ENCODE measurements at places on chromosomes 5 and 9.

- no peak overlapping the region for H3K4me3 ChIP-seq
- DNase-seq = no peak
Observed at GRCh38 chr9:82616545-82616944, 446.4 kb downstream of the RASEF start.

DNA sequence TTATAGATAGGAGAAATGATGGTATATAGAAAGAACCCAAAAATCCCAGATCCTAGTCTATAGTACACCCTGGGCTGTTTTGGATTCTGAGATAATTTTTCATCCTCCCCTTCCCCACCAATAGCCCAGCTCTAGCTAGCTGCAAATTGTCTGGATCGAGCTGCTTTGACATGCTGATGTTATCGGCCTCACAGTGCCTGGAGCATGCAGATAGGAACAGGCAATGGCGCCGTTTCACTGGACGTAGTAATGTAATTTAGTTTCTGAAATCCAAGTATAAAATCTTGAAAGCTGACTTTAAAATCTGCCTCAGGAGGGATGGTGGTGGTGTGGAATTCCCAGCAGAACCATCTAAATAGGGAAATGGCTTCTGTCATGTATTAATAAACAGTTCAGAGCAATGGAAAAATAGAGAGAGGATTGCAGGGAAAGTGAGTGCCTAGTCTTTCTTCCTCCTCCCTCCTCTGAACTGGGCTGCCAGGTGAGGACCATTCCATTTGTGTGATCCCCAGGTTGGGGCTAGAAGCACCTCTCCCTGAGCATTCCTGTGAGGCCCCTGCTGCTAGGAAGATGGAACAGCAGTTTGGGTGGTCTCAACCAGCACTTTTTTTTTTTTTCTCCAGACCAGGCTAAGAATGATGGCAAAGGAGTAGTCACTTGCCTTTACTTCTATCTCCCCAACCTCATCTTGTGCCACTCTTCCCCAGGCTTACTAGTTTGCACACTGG is 31.9 kb downstream of the FAM219A start:
- no peak overlapping the region for H3K27ac ChIP-seq
- DNase-seq = no peak
- no peaks in the 10 kb centered on the region for H3K4me1 ChIP-seq
- H3K4me3 ChIP-seq = no peak overlapping the region
- no peaks in the 10 kb centered on the region for H3K27me3 ChIP-seq
- H3K36me3 ChIP-seq = no peaks in the 10 kb centered on the region

- no peaks in the 10 kb centered on the region for H3K36me3 ChIP-seq
- no peaks in the 10 kb centered on the region for H3K27me3 ChIP-seq
- DNase-seq = no peak
- no peak overlapping the region for H3K4me3 ChIP-seq
Observed at GRCh38 chr5:87074934-87075541, 192.6 kb upstream of the RASA1 start.

GRCh38 chr5:164224772-164225171 is 719.4 kb downstream of the MAT2B start:
- no peak overlapping the region for H3K27ac ChIP-seq
- H3K36me3 ChIP-seq = no peaks in the 10 kb centered on the region
- no peaks in the 10 kb centered on the region for H3K27me3 ChIP-seq
- no peak for DNase-seq

DNA sequence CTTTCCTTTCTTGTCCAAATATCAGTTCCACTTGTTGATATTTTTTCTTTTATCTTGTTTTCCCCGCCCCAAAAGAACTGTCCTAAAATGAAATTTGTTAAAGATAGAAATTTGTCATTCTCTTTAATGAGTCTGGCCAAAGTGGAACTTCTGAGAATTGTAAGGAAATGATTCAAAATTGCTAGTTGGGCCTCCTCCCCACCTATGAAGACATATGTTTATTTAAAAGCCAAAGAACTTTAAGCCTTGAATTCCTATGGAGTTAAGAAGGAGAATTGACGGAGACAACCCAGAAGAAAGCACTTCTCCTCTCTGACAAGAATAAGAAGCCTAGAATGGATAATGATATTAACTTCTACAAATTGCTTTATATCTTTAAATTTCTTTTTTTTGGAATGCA is 59.1 kb upstream of the ALDH1A1 start:
- no peaks in the 10 kb centered on the region for H3K4me1 ChIP-seq
- H3K27ac ChIP-seq = no peak overlapping the region
- DNase-seq = no peak
- no peak overlapping the region for H3K4me3 ChIP-seq
- no peaks in the 10 kb centered on the region for H3K36me3 ChIP-seq

- peak overlapping the region; percentile 32 for H3K4me3 ChIP-seq
- peak; percentile 68 for DNase-seq
- peak overlapping the region; percentile 78 for H3K27ac ChIP-seq
- peaks cover 6% of the 10 kb centered on the region for H3K36me3 ChIP-seq
- H3K27me3 ChIP-seq = no peaks in the 10 kb centered on the region
Observed at GRCh38 chr5:14830210-14831005, 41.2 kb downstream of the ANKH start.
